ENCODE measurements at places on chromosomes 2 and 18.

- DNase-seq, result no peak
Measured at GRCh38 chr2:157227592-157227991, 29.9 kb upstream of the GALNT5 start.

GRCh38 chr2:237068005-237068576 lies 17.6 kb upstream of the COPS8 start:
- DNase-seq, result no peak

DNA sequence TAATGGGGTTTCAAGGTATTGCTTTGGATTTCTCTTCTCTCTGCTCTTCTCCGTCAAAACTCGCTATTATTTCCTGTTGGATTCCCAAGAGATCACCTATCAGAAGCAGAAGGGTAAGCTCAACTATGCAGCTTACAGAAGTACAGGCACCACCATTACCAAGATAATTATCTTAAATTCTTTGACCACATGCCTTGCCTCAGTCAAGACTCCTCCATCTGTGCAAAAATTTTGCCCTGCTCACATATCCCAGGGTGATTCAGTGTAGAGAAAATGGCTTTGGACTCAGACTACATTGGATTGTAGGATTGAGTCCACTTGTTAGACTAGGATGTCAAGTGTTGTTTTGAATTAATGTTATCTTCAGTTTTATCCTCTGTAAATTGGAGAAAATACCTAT lies 698.7 kb downstream of the TDRD15 start:
- no peak for DNase-seq

DNA sequence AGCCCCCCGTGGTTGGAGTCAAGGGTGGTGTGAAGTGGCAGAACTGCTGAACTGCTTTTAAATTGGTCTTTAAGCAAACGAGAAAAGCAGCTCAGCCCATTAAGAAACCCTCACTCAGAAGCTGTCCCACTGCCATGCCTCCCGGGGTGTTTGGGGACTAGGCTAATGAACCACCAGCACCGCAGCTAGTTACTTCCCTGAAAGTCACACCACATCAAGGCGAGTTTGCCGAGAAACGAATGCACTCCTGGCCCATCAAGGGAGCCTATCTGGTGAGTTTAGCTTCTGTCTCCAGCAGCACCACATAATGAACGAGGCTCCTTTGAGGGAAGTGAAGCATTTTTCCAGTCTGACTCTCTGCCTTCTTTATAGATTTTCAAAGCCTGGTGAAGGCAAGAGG lies 14.6 kb upstream of the ALK start:
- no peak for DNase-seq
